ENCODE measurements at places on chromosomes 2 and 18. TPM values are rescaled to one million over a fixed set of nuclear protein-coding genes. Genes with fewer than 3 reads are reported as not detected.

KLHL41 gene
- total RNA-seq, result 0.20 TPM

INO80B gene
- 49.0 TPM for total RNA-seq

TAF4B gene
- total RNA-seq, result 5.3 TPM

CCDC121 gene
- total RNA-seq, result 4.1 TPM

TUBB8B gene
- total RNA-seq, result not detected

FECH gene
- total RNA-seq, result 44.6 TPM

KCNS3 gene
- 1.2 TPM for total RNA-seq

KCNIP3 gene
- total RNA-seq, result 0.89 TPM

GYPC gene
- total RNA-seq, result not detected

CRYGD gene
- total RNA-seq, result not detected

UCN gene
- 2.2 TPM for total RNA-seq

ASTL gene
- total RNA-seq, result not detected

UGT1A5 gene
- total RNA-seq, result not detected

FHOD3 gene
- 2.5 TPM for total RNA-seq

FBXO15 gene
- 1.6 TPM for total RNA-seq

IL1RL1 gene
- 1.1 TPM for total RNA-seq

PASK gene
- 6.4 TPM for total RNA-seq

PIEZO2 gene
- 0.74 TPM for total RNA-seq

C2orf72 gene
- total RNA-seq, result 6.5 TPM

PAIP2B gene
- 0.36 TPM for total RNA-seq

FBXO36 gene
- total RNA-seq, result 1.1 TPM

Measured in A549 treated with DMSO at 1 μM for 4 hours (cell line).